ENCODE measurements at places on chromosomes 3 and 15. TPM values are rescaled to one million over a fixed set of nuclear protein-coding genes. Genes with fewer than 3 reads are reported as not detected.
A peak's percentile ranks its signal among the peaks of the same experiment; 100 is the strongest.

GRK7 gene
- not detected for total RNA-seq

PLSCR5 gene
- not detected for total RNA-seq

USP50 gene
- not detected for total RNA-seq

SMCO1 gene
- not detected for total RNA-seq

GCNT3 gene
- total RNA-seq: not detected

PRR23A gene
- not detected for total RNA-seq

TM4SF1 gene
- not detected for total RNA-seq

DNA sequence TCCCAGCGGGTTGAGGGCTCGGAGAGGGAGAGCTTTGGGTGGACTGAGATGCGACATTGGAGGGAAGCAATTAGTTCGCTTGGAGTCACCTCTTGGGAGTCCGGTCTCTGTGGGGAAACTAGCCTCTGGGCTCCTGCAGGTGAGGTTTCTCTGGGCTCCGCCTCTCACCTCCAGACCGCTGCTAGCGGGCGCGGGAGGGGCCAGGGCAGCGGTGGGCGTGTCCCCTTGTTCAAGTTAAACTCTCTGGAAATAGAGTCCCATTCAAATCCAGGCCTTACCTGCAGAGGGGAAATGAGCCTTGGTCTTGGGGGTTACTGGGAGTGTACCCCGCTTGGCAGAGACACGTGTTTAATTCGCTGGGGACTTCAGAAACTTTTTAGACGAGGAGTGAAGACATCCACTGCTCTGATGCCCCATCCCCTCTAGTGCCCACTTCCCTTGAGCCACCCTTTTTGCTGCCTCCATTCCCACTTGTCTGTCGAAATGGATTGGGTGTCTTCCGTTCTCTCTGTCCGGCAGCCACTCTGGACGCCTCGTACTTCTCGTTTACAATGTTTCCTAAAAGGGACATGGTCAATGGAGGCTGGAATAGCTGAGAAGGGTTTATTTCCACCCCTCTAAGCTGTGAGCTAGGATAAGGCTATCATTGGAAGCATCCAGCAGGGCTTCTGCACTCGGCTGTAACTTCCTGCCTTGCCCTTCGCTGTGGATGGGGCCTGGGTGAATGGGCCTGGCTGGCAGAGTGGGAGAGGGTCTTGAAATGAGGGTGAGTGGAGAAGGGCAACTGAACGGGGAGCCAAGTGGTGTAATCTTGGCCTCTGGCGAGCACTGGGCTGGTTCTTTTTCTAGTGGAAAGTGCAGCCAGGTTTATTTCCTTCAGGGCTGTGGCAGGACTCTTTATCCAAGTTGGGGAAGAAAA is 1.1 kb downstream of the MITF start:
- H3K27me3 ChIP-seq: peaks cover 84% of the 10 kb centered on the region
- DNase-seq: no peak
- H3K4me1 ChIP-seq: peaks cover 22% of the 10 kb centered on the region
- no peak overlapping the region for H3K27ac ChIP-seq
- peak overlapping the region; percentile 83 for H3K4me3 ChIP-seq
- no peaks in the 10 kb centered on the region for H3K36me3 ChIP-seq

DNA sequence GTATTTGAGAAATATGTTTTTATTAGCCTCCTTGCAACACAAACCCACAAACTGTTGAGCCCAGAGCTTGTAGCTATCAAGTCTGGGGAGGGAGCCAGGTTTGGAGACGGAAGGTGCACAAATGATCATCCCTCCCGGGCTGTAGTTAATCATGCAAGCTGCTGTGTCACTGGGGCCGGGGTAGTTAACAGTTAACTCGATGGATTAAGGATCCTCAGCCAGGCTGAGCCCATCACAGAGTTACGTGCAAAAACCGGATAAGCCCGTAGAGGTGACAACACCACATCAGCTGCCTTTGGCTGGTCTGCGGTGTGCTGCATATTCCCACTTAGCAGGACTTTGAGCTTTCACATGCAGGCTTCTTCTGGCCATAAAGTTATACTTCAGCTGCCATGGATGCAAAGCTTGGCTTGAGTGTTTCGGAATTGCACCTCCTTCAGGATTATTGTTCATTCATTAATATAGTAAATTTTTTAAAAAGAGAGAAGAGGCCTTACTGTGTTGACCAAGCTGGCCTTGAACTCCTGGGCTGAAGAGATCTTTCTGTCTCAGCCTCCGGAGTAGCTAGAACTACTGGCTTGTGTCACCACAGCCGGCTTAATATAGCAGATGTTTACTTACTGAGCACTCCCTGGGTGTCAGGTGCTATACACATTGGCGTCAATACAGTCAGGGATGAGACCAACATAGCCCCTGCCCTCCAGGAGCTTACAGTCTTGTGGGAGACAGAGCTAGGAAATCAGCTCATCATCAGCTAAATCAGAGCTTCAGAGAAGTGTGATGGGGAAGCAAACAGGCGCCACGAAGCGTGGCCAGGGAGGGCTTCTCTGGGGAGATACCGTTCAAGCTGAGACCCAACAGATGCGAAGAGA is 226.8 kb upstream of the BHLHE40 start:
- peaks cover 16% of the 10 kb centered on the region for H3K4me1 ChIP-seq
- no peak overlapping the region for H3K4me3 ChIP-seq
- peaks cover 8% of the 10 kb centered on the region for H3K27me3 ChIP-seq
- no peaks in the 10 kb centered on the region for H3K36me3 ChIP-seq

DNA sequence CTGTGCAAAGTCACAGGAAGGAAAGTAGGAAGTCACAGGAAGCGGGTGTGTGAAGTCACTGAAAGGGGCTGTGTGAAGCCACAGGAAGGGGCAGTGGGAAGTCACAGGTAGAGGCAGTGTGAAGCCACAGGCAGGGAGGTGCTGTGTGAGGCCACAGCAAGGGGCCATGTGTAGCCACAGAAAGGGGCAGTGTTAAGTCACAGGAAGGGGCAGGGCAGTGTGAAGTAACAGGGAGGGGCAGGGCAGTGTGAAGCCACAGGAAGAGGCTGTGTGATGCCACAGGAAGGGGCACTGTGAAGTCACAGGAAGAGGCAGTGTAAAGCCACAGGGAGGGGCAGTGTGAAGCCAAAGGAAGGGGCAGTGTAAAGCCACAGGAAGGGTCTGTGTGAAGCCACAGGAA is 36.5 kb downstream of the GASK1A start:
- DNase-seq: no peak
- H3K36me3 ChIP-seq: no peaks in the 10 kb centered on the region
- H3K4me1 ChIP-seq: no peaks in the 10 kb centered on the region

GRCh38 chr15:67152429-67152828 is 87.0 kb downstream of the SMAD3 start:
- no peak overlapping the region for H3K27ac ChIP-seq
- no peak overlapping the region for H3K4me3 ChIP-seq
- H3K4me1 ChIP-seq: peaks cover 41% of the 10 kb centered on the region
- no peaks in the 10 kb centered on the region for H3K27me3 ChIP-seq
- no peak for DNase-seq
